ENCODE measurements at places on chromosomes 12 and 14. TPM values are rescaled to one million over a fixed set of nuclear protein-coding genes. Genes with fewer than 3 reads are reported as not detected.
A peak's percentile ranks its signal among the peaks of the same experiment; 100 is the strongest.

The EIF2S3B gene
- total RNA-seq: not detected

The ADCY4 gene
- total RNA-seq: 25.5 TPM

DNA sequence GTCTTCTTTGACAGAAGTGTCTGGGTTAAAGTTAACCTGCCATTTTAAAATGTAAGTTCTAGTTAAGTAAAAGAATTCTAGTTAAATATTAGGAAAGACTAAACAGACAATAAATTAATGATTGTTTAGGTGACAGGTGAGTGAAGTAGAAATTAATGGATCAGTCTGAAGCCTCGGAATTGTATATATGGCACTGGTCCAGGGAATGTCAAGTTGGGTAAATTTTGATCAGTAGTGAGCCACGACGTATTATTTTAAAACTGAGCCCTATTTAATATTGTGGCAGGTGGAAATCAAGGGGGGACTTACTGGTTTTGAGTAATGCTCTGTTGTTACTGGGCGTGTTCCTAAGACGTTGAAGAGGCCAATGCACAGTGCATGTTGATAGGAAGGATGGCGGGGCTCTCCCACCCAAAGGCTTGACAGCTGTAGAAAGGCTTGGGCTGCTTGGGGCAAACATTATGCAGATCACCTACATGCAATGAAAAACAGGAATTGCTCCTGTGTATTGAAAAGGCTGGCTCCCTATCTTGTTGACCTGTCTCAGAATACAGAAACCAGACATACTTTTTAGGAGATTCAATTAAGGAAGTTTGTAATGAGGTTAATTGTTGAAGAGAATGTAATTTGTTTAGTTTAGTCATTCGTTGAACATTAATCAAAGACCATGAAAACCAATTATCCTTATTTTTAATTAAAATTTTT, 5.9 kb upstream of the PPFIBP1 start:
- no peak overlapping the region for H3K27ac ChIP-seq
- no peaks in the 10 kb centered on the region for H3K4me1 ChIP-seq
- no peaks in the 10 kb centered on the region for H3K27me3 ChIP-seq
- no peaks in the 10 kb centered on the region for H3K36me3 ChIP-seq
- no peak overlapping the region for H3K4me3 ChIP-seq

DNA sequence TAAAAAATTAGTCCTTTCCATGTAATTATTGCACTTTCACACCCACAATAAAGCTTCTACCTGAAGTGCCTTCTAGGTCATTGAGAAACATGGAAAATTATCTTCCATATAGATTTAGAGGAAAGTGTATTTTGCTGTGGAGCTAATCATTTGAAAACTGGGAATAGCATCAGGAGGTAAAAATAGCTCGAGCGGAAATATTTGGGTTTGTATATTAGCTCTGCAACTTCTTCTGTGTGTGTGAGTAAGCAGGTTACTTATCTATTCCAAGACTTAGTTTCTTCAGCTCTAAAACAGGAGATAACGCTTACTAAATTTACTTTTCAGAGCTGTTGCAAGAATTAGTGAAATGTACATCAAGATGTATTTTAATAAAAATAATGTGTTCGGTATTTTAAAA, 95.0 kb upstream of the MON2 start:
- no peak for DNase-seq
- H3K27me3 ChIP-seq: no peaks in the 10 kb centered on the region
- H3K4me1 ChIP-seq: no peaks in the 10 kb centered on the region
- H3K36me3 ChIP-seq: no peaks in the 10 kb centered on the region
- no peak overlapping the region for H3K4me3 ChIP-seq

GRCh38 chr14:77208291-77208978, 26.8 kb downstream of the TMEM63C start:
- H3K4me3 ChIP-seq: no peak overlapping the region
- no peak for DNase-seq
- no peaks in the 10 kb centered on the region for H3K36me3 ChIP-seq
- no peaks in the 10 kb centered on the region for H3K4me1 ChIP-seq

- no peaks in the 10 kb centered on the region for H3K4me1 ChIP-seq
- no peak overlapping the region for H3K4me3 ChIP-seq
- no peaks in the 10 kb centered on the region for H3K36me3 ChIP-seq
- H3K27me3 ChIP-seq: no peaks in the 10 kb centered on the region
Observed at GRCh38 chr12:23133471-23133870, 508.5 kb downstream of the ETNK1 start.

GRCh38 chr14:103500148-103500990, 22.3 kb downstream of the CKB start:
- DNase-seq: peak; percentile 95
- no peak overlapping the region for H3K4me3 ChIP-seq
- peaks cover 60% of the 10 kb centered on the region for H3K36me3 ChIP-seq
- H3K4me1 ChIP-seq: no peaks in the 10 kb centered on the region
- peak overlapping the region; percentile 12 for H3K27ac ChIP-seq
- H3K27me3 ChIP-seq: no peaks in the 10 kb centered on the region

- no peak for DNase-seq
- H3K36me3 ChIP-seq: no peaks in the 10 kb centered on the region
- H3K4me3 ChIP-seq: peak overlapping the region; percentile 30
- H3K4me1 ChIP-seq: peaks cover 15% of the 10 kb centered on the region
- no peaks in the 10 kb centered on the region for H3K27me3 ChIP-seq
Observed at GRCh38 chr12:19036673-19037357, 92.7 kb upstream of the PLEKHA5 start.

GRCh38 chr12:14514946-14515345, 52.7 kb downstream of the PLBD1 start:
- H3K27ac ChIP-seq: no peak overlapping the region
- no peaks in the 10 kb centered on the region for H3K4me1 ChIP-seq
- H3K27me3 ChIP-seq: no peaks in the 10 kb centered on the region
- no peaks in the 10 kb centered on the region for H3K36me3 ChIP-seq
- no peak for DNase-seq

DNA sequence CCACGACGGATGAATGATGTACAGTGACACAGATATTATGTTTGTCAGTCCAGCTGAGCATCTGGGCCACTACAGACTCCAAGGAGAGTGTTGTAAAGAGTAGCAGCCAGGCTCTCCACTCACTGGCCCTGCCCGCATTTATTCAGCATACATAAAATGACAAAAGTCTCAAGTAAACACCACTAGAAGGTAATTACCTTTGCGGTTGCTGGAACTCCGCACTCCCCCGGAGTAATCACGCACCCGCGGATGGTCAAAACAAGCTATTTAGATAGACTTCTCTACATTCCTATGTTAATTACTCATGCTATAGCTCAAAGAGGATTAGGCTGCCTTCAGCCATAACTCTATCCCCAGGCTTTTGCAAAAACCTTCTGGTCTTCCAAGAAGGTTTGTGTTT, 18.8 kb upstream of the STRAP start:
- H3K4me3 ChIP-seq: no peak overlapping the region
- no peaks in the 10 kb centered on the region for H3K36me3 ChIP-seq
- no peak for DNase-seq
- H3K27ac ChIP-seq: no peak overlapping the region
- no peaks in the 10 kb centered on the region for H3K27me3 ChIP-seq

DNA sequence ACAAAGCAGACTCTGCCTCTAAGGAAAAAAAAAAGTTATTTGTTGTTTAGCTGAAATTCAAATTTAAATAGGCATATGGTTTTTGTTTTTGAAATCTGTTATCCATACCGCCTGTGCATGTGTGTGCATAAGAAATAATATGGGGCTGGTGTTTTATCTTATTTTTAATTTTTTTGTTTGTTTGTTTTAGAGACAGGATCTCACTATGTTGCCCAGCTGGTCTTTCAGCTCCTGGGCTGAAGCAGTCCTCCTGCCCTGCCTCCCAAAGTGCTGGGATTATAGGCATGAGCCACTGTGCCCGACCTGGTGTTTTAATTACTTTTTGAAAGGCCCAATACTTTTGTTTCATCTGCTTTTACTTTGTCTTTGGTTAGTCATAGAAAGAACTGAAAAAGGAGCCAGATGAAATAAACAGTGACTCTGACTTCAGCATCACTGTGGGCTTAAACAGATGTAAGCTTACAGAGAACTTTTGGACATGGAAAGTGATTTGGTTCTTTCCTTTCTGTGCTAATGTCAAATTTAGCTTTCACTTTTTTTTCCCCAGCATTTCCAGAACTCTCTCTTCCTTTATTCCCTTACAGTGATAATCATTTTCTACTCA, 37.2 kb downstream of the SUPT16H start:
- no peaks in the 10 kb centered on the region for H3K27me3 ChIP-seq
- DNase-seq: no peak
- H3K27ac ChIP-seq: no peak overlapping the region

- H3K36me3 ChIP-seq: peaks cover 23% of the 10 kb centered on the region
- H3K4me3 ChIP-seq: no peak overlapping the region
- H3K27ac ChIP-seq: peak overlapping the region; percentile 96
- no peaks in the 10 kb centered on the region for H3K27me3 ChIP-seq
- peak; percentile 70 for DNase-seq
Observed at GRCh38 chr12:108852674-108853309, 4.6 kb downstream of the SSH1 start.

DNA sequence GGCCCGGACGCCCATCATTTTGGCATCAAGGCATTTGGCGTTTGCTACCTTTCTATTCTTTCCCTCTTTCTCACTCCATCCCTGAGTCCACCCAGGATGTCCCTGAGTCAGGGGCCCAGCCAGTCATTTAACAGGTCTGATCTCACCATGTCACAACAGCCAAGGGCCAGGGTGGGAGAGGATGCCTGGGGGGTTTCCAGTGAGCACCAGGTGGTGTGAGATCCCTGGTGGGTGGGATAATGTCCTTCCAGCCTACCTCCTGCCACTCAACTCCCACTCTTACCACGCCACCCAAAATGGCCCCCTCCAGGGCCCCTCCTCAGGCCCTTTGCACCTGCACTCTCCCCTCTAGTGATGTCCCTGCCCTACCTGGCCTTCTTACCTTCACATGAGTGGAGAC, 310.8 kb downstream of the BCL11B start:
- H3K27ac ChIP-seq: no peak overlapping the region
- peak; percentile 44 for DNase-seq
- H3K36me3 ChIP-seq: no peaks in the 10 kb centered on the region

DNA sequence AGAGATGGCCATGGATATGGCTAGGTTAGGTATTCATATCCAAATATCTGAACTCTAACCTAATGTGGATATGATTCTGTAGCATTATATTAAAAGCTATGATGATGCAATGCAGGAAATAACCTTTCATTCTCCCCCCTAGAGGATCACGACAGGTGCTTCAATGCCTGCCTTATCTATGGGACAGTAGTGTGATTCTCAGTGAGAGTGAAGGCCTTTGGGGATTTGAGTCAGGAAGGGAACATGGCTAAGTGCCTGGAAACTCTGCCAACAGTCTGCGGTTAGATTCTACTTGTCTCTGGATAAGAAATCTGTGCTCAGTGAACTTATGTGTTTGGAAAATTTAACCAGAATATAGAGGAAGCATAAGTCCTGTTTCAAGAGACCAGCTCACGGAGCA, 81.8 kb downstream of the SLC38A1 start:
- H3K27me3 ChIP-seq: no peaks in the 10 kb centered on the region
- no peaks in the 10 kb centered on the region for H3K4me1 ChIP-seq
- no peak for DNase-seq
- H3K36me3 ChIP-seq: no peaks in the 10 kb centered on the region
- no peak overlapping the region for H3K4me3 ChIP-seq

DNA sequence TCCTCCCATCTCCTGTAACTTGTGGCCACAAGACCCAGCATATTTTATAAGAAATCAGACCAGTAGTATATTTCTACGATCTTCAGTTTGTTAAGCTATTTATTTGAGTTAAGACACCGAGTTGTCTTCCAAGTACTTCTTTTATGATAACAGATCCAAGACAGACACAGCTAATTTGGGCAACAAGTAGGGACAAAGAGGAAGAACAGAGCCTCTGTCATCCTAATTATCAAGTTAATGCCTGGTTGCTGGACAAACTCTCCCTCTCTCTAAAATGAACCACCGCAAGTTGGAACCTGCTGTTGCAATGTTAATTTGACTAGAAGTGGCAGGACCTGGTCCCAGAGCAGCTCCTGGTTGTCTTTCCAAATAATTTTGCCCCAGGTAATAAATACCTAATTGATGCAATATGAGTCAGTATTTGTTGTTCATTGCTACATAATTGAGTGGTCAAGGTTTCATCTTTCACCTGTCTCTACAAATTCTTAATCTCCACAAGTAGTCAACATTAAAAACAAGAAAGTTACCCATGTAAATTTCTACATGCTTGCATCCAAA, 323.7 kb downstream of the PAWR start:
- H3K4me1 ChIP-seq: no peaks in the 10 kb centered on the region
- H3K27me3 ChIP-seq: no peaks in the 10 kb centered on the region
- no peak overlapping the region for H3K27ac ChIP-seq
- no peaks in the 10 kb centered on the region for H3K36me3 ChIP-seq

- no peaks in the 10 kb centered on the region for H3K4me1 ChIP-seq
- H3K27me3 ChIP-seq: no peaks in the 10 kb centered on the region
- H3K4me3 ChIP-seq: no peak overlapping the region
- no peaks in the 10 kb centered on the region for H3K36me3 ChIP-seq
Observed at GRCh38 chr14:54377501-54377900, 19.3 kb upstream of the CDKN3 start.

- no peak for DNase-seq
- no peaks in the 10 kb centered on the region for H3K36me3 ChIP-seq
- no peak overlapping the region for H3K4me3 ChIP-seq
- H3K4me1 ChIP-seq: no peaks in the 10 kb centered on the region
Observed at GRCh38 chr12:43602738-43603137, 50.7 kb upstream of the ADAMTS20 start.

DNA sequence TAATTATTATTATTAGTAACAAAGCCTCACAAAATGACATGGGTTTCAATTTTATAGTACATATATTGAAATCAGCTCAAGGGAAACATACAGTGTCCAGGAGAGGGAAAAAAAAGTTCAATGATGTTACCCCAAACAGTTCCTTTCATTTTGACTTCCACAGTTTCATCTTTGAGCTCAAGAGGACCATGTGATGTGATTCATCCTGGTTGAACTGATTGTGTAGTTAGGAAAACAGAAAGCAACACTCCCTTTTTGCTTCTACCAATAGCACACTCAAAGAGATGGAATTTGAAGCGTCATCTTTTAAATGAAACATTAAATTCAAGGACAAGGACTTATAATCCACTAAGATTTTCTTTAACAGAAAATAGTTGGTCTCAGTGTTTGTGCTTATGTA, 461.0 kb downstream of the FOXG1 start:
- H3K27me3 ChIP-seq: no peaks in the 10 kb centered on the region
- no peak overlapping the region for H3K4me3 ChIP-seq
- no peak for DNase-seq
- no peaks in the 10 kb centered on the region for H3K36me3 ChIP-seq

- no peak for DNase-seq
- H3K4me3 ChIP-seq: peak overlapping the region; percentile 42
- no peaks in the 10 kb centered on the region for H3K4me1 ChIP-seq
- no peaks in the 10 kb centered on the region for H3K36me3 ChIP-seq
Observed at GRCh38 chr14:73245480-73246325, 8.4 kb downstream of the PAPLN start.

GRCh38 chr14:26594756-26595545, 2.9 kb downstream of the NOVA1 start:
- DNase-seq: no peak
- H3K36me3 ChIP-seq: no peaks in the 10 kb centered on the region
- no peak overlapping the region for H3K4me3 ChIP-seq
- no peaks in the 10 kb centered on the region for H3K4me1 ChIP-seq

GRCh38 chr12:12273291-12273957, 6.6 kb upstream of the LRP6 start:
- H3K27ac ChIP-seq: no peak overlapping the region
- H3K36me3 ChIP-seq: no peaks in the 10 kb centered on the region
- H3K4me1 ChIP-seq: no peaks in the 10 kb centered on the region
- H3K4me3 ChIP-seq: no peak overlapping the region
- no peaks in the 10 kb centered on the region for H3K27me3 ChIP-seq

GRCh38 chr14:104031384-104031783, 54.1 kb upstream of the ASPG start:
- no peaks in the 10 kb centered on the region for H3K36me3 ChIP-seq
- no peak overlapping the region for H3K4me3 ChIP-seq
- no peaks in the 10 kb centered on the region for H3K4me1 ChIP-seq
- no peak overlapping the region for H3K27ac ChIP-seq
- H3K27me3 ChIP-seq: no peaks in the 10 kb centered on the region

All from right atrium auricular region (tissue), 2 donors.